ENCODE measurements at places on chromosomes 6 and 20.

DNA sequence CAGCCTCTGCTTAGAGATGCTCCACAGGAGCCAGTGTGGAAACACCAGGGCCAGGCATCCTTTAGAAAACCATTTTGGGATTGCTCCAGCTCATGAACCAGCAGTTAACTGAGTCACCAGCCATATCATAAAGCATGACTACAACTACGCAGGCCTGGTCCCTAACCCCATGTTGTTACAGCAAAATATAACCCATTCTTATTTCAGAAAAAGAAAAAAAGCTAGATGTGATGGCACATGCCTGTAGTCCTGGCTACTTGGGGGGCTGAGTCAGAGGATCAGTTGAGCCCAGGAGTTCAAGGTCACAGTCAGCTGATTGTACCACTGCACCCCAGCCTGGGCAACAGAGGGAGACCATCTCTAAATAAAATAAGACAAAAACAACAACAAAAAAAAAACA, 36.8 kb downstream of the C6orf15 start:
- DNase-seq: no peak

DNA sequence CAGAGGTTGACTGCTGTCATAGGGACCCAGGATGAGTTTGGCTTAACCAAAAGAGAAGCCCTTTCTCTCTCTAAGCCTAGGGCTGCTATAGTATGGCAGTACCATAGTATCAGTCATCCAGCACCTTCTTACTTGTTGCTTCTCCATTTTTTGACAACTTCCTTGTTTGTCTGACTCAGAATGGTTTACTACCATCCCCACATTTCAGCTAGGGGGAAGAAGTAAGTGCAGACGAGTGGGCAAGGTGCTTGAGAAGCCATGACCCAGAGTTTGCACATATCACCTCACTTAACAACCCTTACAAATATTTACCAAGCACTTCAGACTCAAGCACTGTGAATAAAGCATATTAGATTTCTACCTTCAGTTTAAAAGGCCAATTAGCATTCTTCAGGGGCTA, 289.9 kb upstream of the TSHZ2 start:
- DNase-seq: no peak

DNA sequence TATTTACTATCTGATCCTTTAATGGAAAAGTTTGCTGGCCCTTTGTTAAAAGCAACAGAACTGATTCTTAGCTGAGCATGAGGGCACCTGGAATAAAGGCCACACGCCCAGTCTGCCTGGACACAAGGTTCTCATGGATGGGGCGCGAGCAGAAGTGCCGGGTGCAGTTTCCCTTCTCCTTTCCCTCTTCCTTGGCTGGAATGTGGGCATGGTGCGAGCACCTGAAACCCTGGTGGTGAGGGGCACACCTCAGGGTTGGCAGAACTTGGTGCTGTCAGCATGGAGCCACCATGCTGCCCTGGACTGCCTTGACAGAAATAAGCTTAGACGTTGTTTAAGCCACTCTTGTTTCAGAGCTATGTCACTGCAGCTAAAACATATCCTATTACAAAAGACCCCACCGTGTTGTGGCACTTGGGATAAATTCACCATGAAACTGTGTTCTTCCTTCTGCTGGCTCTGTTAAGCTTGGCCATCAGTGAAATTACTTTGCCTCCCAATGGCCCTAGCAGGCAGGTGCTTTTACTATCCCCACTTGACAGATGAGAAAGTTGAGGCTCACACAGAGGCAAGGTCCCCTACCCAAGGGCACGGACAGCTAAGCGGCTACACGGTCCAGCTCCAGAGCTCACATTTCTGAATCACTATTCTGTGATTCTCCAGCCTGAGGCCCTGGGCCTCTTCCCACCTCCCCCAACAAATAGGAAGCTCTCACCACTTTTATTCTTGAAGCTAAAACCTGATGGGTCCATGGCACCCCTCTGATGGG, 115.9 kb downstream of the PREX1 start:
- DNase-seq: no peak

DNA sequence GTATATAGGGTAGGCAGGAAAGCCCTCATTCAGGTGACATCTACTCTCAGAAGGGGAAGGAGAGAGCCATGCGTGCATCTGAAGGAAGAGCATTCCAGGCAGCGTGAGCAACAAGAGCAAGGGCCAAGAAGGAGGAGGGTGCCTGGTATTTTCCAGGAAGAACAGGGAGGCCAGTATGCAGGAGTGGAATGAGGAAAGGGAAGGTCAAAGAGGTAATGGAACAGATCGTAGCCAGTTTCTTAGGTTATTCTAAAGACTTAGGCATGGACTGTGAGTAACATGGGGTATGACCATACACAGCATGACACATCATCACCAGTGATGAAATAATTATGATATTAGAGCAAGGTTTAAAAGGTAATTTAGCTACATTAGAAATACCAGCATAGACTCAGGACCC, 24.1 kb downstream of the ALDH8A1 start:
- no peak for DNase-seq

DNA sequence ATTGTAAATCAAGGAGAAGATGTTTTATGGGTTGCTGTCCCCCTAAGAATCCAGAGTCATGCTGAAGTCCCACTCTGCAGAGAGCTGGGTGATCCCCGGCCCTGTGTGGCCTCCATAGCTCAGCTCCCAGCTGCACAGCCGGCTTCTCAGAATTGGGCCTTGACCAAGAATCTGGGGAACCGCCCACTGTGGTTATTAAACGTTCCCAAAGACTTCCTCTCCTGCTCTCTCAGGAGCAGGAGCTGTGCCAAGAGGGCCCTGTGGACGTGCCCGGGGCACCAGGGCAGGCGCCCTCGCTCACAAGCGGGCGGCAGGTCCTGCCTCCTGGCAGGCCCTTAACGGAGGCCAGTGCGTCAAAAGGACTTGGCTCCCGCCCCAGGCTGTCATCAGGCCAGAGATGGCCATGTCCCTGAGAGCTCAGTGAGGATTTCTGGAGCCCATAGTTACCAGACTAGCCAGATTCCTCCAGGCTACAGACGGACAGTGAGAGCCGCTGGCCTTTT, 30.4 kb downstream of the ZC3H12D start:
- no peak for DNase-seq

GRCh38 chr6:142728910-142729481, 216.0 kb downstream of the HIVEP2 start:
- no peak for DNase-seq

DNA sequence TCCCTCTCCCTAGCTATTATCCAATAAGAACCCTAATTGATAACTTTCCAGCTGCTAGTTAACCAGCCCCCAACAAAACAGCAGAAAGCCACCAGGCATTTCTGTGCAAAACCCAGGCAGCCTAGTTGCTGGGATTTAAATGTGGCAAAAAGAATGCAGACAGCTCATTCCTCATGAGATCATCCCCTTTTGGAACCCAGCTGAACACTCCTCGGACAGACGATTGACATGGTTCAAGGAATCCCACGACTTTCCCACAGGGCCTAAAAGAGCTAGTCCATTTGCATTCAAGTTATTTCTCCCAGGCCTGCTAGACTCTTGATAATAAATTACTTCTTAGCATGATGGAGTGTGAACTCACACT, 24.0 kb downstream of the JAG1 start:
- no peak for DNase-seq

GRCh38 chr6:116954938-116955337, 77.9 kb downstream of the RFX6 start:
- no peak for DNase-seq

DNA sequence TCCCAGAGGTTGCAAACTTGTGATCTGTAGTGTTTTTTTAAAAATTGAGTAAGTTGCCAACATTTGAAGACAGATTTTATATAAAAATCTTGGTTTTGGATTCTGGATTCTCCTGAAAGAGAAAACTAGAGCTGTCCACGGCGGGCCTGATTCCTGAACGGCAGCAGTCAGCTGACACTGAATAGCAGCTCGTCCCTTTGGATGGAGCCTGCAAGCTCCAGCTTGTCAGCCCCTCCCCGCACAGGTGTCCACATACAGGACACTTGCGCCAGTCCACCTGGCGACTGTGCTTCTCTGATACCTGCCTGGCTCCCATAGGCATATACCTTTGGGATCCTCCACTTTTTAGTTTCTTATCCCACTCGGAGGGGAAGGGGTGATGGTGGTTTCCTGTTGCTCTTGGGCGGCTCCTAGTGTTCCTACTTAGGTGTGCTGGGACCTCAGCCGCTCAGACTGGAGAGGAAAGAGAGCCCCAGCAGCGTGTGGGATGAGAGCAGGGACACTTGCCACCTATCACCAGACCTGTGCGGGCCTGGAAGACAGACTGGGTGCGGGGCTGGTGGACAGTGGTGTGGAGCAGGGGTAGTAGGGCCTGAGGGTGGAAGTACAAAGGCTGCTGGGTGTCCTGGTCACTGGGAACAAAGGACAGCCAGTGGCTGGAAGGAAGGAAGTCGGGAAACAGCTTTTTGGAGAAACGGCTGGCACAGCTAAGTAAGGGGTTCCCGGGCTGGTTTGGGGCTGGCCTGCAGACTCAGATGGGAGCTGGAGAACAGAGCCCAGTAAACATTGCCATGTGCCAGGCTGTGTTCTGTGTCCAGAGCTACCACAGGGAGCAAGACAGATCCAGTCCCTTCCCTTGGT, 18.3 kb downstream of the GHRH start:
- DNase-seq: no peak

- no peak for DNase-seq
Observed at GRCh38 chr6:166633732-166634535, 6.9 kb upstream of the RPS6KA2 start.

DNA sequence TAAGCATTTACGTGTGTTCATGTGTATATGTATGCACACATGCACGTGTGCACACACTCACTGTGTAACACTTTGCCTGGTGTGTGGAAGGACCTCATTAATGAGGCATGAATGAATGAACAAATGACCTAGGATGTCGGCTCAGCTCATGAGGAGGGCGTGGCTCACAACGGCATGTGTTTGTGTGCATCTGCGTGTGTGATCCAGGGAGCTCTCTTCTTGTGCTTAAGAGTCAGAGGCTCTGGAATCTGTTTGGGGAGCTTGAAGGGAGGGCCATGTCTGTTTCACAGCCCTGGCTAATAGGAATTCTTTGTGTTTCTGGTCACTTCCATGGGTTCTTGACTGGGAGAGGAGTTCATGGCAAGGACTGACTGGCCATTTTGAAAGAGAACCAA, 32.7 kb downstream of the TOX2 start:
- no peak for DNase-seq

DNA sequence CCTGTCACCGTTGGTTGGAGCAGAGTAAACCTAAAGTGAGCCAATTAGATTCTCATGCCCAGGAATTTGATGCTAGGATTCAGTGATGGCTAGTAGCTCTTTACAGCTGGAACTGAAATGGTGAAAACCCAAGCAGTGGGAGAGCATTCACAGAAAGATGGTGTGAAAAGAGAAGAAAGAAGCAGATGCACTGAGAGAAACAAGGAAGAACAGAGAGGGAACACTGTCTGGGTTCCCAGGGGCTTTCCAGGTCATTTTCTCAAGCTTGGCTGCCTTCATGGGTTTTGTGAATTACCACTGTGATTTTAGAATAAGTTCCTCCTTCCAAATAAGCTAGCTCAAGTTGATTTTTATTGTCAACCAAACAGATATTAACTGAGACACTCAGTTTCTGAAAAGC, 104.1 kb upstream of the AKIRIN2 start:
- no peak for DNase-seq

DNA sequence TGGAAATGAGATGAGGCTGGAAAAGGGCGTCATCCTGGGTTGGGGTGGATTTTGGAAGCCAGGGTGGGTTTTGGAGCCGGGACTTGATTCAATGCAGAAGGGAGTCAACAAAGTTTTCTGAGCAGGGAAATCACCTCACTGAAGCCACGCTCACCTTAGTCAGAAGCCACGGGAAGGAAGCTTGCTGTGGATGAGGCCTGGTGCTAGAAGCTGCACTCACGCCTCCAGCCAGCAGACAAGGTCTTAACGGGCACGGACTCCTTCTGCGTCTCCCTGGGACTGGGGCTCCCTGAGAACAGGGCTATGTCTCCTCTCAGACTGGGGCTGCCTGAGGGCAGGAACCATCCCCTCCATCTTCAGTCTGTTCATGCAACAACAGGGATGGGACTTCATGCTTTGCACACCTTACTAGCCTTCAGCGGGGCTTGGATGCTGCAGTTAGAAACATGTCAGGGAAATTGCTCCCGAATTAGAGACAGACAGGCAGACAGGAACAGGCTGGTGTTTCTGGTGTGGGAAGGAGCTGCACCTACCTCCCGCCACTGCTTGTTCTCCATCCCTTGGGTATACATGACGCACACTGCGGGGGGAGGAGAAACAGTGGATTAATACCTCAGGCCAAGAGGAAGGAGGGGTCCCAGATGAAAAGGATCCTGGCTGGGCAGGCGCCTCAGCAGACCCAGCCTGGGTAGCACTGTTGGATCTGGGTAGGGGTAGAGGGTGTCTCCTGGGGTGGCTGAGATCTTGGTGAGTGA, 17.5 kb downstream of the CPNE5 start:
- DNase-seq: no peak

GRCh38 chr6:166820483-166820882, 135.9 kb downstream of the RNASET2 start:
- DNase-seq: no peak

- no peak for DNase-seq
Observed at GRCh38 chr6:31038559-31038958, 28.3 kb downstream of the MUC22 start.

DNA sequence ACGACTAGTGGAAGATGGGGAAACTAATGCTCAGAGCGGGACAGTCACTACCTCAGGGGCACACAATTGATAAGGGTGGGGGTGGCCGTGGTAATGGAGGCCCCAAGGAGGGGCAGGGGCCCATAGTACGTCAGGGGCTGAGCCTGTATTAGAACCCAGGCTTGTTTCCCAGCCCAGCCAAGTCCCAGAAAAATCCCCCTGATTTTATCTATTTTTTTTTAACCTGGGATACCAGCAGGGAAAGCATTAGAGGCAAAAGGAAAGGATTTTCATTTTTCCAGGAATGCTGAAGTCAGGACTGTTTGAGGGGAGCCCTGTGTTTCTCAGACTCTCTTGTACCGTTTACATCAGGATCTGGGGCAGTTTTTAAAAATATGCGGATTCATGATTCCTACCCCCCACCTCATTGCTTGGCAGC, 382 bp downstream of the MYH7B start:
- DNase-seq: no peak

- DNase-seq: no peak
Observed at GRCh38 chr6:31609519-31610406, 5.3 kb upstream of the AIF1 start.

All from effector memory CD4-positive, alpha-beta T cell (primary cell).